ENCODE measurements at places on chromosomes 5 and 9.

GRCh38 chr5:141968914-141969608 lies at the start of gene RNF14:
Gene RNF14 (plus strand): TSS chr5:141969105. CDS start chr5:141973589, 4,484 bp downstream.
- DNase-seq, result peak; percentile 94

- DNase-seq, result no peak
Measured at GRCh38 chr5:119405419-119405818, 46.9 kb upstream of the HSD17B4 start.

DNA sequence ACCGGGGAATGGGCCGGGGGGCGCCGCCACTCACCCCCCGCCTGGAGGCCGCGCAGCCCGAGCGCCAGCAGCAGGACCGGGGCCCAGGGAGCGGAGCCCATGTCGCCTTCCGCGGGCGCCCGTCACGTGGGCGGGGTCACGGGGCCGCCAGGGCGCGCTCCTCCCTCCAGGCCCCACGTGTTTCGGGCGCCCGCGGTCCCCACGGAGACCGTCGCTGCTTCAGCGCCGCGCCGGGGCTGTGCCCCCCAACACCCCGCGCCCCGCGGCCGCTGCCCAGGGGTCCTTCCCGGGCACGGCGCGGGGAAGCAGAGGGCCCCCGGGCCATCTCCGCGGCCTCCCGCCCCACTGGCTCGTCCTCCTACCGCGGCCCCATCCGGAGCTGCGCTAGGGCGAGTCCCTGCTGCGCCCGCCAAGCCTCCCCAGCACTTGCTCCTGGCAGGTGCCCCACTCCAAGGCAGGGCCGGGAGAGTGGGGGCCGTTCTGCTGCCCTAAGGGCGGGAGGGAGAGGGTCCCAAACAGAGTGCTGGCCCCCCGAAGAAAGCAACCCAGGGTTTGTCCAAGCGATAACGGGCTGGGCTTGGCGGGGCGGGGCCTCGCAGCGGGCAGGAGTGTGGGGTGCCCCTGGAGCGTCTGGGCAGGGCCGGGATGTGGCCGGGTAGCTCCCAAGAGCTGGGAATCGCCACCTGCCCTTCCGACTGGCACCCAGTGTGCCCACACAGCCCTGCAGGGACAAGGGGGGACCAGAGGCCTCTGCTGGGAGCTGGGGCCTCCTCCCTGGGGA lies at the start of gene DPP7:
TSS of gene DPP7 (minus strand) at position 121 of the 781 bp plus-strand sequence. CDS start at position 101, 20 bp downstream.
- DNase-seq, result peak; percentile 78

DNA sequence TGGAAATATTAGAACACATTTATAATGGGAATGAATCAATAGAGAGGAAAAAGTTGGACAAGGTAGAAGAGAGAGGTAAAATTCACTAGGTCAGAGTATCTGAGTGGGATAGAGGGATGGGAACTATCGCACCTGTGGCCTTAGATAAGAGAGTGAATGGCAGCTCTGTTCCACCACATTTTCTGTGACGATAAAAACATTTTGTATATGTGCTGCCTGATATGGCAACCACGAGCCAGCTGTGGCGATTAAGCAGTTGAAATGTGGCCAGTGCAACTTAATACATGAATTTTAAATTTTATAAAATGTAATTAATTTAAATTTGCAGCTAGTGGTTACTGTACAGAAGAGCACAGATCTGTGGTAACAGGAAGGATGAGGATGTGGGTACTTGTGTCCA lies 46.7 kb downstream of the ZNF354A start:
- no peak for DNase-seq
